Kidney epithelial cell (primary cell): ENCODE measurements at places on chromosomes 12 and 14.
A peak's percentile ranks its signal among the peaks of the same experiment; 100 is the strongest.

- peak; percentile 75 for DNase-seq
Observed at GRCh38 chr12:65602610-65603295, 221.5 kb upstream of the HMGA2 start.

DNA sequence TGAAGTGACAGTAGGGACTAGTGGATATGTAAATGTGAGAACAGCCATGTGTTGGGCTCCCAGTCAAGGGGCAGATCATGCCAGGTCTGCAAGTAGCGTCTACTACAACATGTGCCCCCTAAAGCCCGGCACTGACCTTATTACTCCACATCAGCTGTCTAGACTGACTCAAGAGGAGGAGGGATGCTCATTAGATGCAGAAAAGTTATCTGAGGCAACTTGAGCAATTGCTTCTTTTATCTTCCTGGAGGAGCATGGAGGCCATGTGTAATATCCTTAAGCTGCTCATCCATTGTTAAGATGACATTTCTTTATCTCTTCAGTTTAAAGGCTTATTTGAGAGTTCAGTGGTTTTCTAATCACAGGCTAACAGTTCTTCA is 404.7 kb upstream of the FLRT2 start:
- no peak for DNase-seq

GRCh38 chr14:99513946-99514551 is 32.8 kb downstream of the CCNK start:
- no peak for DNase-seq

GRCh38 chr12:38120438-38120837 is 196.1 kb upstream of the ALG10B start:
- no peak for DNase-seq

GRCh38 chr14:70789361-70789760 is 20.0 kb downstream of the MAP3K9 start:
- DNase-seq = no peak

GRCh38 chr12:28140404-28140803 is 49.9 kb upstream of the CCDC91 start:
- DNase-seq = no peak

- DNase-seq = no peak
Observed at GRCh38 chr12:50375802-50376201, 20.6 kb downstream of the FAM186A start.

DNA sequence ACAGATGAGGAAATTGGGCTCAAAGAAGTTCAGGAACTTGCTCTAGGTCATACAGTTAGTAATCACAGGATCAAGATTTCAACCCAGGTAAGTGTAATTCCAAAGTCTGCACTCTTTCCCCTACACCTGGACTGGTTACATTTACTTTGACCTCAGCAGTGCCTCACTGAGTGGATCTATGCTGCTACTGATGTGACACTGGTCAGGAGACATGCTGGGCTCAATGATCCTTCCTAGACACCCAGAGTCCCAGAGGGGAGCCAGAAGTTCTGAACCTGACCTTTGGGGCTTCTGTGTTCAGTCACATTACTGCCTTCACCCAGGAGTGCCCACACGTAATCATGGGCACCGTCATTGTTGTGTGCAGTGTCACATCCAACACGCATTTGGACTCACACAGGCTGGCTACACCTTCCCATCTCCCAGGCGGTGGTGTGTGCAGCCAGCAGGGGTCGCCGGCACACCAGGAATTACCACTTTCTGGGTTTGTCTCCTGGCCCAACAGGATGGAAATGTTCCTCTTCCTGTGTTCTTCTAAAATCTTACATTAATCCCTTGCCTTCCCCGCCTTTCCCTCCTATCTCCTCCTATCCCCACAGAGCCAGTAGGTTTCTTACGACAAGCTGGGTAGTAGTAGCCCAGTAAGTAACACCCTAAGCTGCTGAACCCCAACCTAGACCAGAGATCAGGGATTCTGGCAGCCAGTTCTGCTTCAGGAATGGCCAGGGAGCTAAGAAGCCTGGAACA is 25.6 kb downstream of the CALCOCO1 start:
- no peak for DNase-seq

DNA sequence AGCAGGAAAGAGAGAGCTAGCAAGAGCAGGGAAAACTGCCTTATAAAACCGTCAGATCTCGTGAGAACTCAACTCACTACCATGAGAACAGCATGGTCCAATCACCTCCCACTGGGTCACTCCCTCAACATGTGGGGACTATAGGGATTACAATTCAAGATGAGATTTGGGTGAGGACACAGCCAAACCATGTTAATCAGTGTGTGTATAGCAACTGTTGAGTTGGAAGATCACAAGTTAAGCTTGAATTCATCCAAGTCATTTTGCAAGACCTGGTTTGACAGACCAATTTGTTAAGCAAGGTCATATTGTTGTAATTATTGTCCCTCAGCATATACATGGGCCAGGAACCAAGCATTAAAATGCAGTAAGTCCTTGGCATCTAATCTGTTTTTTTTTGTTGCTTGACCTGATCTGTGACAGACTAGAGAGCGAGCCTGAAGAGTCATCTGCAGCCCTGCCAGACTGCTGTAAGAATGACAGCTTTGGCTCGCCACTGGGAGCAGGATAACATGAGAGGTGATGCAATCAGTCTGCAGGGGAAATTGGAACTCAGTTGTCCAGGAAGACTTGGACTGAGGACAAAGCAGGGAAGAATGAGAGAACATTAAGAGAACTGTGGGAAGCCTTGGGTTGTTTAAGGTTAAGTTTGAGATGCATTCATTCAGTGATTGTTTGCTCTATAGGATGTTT is 297.6 kb upstream of the SEL1L start:
- no peak for DNase-seq

- peak; percentile 76 for DNase-seq
Observed at GRCh38 chr12:124441443-124442194, 125.8 kb downstream of the NCOR2 start.

DNA sequence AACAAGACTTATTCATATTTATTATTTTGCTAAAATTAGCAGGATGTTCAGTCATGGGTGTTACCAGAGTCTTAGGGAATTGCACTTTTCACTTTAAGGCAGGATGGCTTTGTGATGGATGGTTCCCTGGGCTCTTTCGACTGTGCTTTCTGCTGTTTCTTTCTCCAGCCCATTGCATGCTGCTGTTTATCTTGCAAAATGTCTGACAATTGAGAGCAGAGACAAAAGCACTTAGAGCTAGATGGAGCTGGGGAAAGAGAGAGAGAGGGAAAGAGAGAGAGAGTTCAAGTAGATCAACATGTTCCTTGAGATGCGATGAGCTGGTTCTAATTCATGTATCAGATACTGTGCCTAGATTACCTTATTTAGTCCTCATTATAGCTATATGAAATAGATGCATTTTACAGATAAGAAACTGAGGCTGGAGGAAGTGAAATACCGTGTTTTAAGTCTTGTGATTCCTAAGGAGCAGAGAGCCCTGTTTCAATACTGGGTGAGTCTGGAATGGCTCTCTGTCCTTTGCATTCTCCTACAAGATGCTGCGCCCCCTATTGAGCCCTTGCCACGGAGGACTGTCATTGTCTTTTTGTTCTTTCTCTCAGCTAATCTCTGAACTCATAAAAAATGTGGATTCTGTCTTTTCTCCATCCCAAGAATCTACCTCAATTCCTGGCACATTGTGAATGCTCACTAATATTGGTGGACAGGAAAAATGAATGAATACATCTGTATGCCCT is 227.9 kb downstream of the ALG10B start:
- DNase-seq = no peak

GRCh38 chr14:95662376-95663186 is 23.6 kb upstream of the TCL1B start:
- DNase-seq = no peak

DNA sequence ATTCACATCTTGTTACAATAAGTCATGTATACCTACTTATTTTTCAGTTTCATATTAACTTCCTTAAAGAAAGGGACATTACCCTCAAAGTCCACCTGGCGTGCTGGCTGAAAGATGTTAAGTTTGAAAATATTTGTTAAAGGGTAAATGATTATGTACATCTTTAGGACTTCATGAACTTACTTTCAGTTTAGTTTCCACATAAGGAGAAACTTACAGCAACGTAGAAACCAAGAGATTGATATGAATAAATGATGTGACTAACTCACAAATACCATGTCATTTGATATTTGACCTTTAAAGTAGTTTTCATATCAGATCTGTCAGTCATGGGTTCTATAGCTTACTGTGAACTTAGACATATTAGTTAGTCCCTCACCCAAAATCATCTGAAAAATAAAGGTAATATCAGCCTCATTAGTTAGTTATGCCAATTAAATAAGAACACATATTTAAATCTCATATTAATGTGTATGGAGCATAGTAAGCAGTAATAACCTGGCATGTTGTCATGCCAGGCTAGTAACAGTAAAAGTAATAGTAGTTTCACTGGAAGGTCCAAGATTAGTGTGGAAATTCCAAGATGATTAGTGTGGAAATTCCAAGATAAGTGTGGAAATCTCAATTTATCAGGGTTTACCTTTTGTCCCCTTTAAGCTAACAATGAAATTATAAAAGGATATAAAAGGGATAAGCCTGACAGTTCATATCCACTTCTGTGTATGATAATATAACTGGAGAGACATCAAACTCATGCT is 1.9 kb upstream of the CLEC2D start:
- no peak for DNase-seq

DNA sequence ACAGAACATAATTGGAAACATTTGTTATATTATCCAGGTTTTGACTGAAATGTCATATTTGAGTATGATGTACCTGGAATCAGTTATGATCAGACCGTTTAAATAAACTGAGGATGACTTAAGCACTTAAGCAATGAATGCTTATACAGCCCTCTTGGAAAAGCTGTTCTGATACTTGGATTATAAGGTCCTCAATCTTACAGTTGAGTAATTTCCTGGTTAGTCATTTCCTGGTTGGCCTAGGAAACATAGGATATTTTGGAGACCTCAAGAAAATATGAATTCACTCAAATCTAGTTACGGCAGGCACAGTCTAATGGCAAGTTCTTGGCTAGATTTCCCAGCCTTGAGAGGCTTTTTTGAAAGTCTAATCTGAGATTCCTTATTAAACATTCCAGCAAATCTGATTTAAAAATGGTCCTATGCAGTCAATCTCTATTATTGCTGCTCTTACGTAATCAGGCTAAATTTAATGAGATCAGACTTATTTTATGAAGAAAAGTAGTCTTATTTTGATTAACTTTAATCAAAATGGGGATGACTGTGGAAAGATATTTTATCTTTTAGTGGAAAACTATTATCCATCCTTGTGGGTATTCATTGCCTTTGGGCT is 447.2 kb downstream of the SNAPC1 start:
- DNase-seq = no peak

GRCh38 chr14:72401632-72402376 is 469.6 kb downstream of the RGS6 start:
- no peak for DNase-seq

DNA sequence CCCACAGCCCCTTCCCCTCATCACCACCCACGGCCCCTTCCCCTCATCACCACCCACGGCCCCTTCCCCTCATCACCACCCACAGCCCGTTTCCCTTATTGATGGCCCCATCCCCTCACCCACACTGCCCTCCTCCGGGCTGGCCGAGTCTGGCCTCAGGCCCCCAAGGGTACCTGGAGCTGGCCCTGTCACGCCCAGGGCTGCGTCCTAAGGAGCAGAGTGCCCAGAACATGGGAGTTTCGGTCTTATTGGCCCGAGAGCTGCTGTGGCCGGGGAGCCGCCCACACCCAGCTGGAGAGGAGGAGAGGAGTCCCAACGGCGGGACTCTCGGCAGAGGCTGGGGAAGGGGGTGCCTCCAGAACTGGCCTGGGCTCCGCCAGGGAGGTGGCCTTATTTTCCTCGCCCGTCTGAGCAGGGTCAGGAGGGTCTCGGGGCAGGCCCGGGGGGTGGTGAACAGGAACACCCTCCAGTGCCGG is 182.3 kb downstream of the KIF26A start:
- DNase-seq = no peak

DNA sequence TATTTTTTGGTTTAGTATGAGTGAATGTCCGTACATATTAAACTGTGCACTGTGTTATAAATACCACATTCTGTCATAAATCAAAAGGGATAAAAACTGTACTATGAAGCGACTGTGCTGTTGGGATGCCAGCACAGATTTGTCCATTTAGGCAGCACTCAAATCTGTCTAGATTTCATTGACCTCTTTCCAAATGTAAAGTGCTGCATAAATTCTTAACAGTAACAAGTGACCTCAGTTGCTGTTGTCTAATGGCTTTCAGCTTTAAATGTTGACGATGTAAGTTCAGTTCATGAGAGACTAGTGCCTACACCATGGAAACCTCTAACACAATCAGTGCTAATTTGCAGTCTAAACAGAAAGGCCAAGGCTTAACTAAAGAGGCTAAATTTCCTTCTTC is 531.4 kb upstream of the LMO3 start:
- no peak for DNase-seq

DNA sequence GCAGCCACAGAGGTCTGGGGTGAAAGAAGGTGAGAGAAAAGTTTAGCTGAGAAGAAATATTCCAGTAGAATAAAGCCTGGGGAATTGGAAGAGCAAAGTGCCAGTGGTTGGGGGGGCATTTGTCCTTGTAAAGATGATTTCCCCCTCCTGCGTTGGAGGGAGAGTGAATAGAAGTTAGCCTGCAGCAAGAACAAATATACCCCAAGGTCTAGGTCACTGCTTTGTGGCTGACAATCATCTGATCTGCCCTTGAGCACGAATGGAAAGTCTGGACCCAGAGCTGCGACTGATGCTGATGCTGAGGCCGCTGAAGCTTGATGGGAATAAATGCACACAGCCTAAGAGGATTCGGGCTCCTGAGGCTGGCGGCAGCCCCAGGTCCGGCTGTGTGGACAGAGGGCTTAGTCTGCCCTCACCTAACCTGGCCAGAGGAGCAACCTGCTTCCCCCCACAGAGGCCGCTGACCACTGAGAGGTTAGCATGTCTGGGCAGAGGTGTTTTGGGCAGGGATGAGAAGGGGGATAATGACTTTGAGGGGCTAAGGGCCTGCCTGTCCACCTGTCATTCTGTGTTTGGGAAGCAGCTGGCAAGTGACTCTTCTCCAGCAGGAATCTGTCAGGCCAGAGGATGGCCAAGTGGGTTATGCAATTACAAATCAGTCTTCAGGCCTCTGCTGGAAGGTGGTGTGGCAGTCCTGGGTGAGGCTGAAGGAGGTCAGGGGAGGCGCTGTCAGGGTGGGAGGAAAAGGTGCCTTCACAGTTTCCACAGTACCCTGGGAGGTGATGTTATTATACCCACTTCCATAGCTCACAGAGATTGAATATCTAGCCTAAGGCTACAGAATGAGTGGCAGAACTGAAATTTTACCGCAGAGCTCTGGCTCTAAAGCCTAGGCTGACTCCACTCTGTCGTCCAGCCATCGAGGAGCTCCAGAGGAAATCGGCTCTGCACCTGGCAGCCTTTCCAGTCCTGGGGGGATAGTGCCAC is 11.7 kb downstream of the TUBA1C start:
- DNase-seq = no peak

GRCh38 chr12:85872497-85873091 is 1.5 kb upstream of the NTS start:
- DNase-seq = peak; percentile 10

DNA sequence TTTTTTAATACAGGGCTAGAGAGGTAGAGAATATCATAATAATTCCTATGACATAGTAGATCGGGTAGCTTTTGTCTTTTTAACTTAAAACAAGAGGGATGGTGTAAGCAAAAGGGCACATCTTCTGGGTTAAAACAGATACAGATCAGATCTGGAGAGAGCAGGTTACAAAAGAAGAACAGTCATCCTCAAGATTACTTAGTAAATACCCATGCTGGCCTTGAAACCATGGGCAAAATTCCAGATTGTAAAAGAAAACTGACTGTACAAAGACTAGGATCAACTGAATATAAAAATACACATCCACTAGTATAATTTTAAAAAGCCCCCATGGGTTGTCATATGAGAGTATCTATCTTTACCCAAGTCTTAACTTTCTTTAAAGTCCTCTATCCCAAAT is 76.7 kb downstream of the MED13L start:
- DNase-seq = no peak

GRCh38 chr14:89531661-89532335 is 114.8 kb upstream of the FOXN3 start:
- no peak for DNase-seq
